ENCODE measurements at places on chromosomes 3 and 15.

DNA sequence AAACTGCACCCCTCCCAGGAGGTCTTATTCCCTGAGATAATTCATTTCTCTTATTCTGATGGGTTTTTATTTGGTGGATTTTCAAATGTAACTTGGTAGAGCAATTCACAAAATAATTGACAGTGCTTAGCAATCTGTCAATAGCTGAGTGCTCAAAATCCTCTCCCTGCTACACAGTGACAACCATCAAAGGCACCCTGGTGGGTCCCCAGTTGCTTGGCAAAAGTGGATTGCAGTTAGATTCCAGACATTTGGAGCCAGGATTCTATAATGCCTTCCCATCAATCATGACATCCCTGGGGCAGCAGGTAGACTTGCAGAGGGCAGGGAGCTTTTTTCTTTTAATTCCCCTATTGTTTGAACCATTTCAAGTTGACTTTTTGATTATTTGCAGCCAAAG, 59.0 kb downstream of the FHIT start:
- no peak for DNase-seq

DNA sequence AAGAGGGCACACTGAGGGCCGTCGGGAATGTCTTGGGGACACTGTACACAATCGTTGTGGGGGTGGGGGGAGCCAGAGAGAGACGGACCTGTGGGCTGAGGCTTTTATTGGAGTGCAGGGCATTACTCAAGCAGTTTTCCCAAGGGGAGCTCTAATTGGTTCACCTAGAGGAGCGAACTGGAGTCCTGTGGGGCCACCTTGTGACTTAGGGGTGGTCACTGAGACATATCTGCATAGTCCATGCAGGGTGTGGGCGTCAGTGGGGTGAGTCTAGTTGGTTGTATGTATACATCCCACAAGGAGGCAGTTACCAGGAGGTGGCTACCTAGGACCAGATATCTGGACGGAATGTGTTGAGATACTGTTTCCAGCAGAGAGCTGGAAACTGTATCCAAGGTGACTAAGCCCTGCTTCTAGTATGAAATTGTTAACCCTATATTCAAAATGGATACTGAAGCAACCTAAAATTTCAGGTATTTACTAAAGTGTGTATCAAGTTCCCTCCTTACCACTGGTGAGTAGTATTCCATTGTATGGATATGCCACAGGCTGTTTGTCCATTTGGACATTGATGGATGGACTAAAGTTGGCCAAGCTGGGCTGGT, 2.6 kb upstream of the PIGZ start:
- no peak for DNase-seq

DNA sequence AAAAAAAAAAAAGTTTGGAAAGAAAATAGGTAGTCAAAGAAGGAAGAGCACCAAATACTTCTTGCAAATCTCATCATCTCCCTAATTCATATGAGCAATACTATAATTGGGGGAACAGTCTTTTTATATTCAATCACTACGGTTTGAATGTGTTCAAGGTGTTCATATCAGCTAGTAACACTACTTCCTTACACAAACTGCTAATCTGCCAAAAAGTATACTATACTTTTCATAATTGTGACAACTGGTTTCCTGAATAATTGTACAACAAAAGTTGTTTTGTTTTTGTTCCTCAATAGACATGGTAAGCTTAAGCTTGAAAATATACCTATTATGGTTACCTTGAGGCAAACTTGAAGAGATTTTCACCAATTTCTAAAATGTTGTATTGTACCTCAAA, 12.1 kb downstream of the SETD2 start:
- DNase-seq, result no peak

DNA sequence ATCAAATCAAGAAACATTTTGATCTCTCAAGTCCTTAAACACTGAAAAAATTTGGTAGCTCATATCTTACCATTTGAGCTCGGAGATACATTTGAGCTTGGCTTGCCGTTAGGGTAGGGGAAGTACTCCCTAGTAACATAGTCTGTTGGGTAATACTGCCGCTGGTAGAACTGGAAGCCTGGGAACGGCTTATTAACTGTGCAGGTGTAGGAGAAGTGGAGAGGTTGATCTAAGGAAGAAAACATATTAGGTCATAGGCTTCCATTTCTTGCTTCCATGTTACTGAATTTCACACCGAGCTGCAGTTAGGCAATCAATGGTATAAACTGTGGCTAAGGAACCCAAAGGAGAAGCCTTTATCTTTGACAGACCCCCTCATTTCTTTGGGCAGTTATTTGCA, 32.5 kb downstream of the PHC3 start:
- no peak for DNase-seq

GRCh38 chr3:182135056-182135455, 423.3 kb downstream of the SOX2 start:
- DNase-seq, result no peak

- DNase-seq, result peak; percentile 62
These were observed 32.7 kb downstream of the TRANK1 start for GRCh38 chr3:36911990-36912804.

GRCh38 chr3:151214459-151214858, 11.4 kb upstream of the GPR171 start:
- DNase-seq, result no peak

DNA sequence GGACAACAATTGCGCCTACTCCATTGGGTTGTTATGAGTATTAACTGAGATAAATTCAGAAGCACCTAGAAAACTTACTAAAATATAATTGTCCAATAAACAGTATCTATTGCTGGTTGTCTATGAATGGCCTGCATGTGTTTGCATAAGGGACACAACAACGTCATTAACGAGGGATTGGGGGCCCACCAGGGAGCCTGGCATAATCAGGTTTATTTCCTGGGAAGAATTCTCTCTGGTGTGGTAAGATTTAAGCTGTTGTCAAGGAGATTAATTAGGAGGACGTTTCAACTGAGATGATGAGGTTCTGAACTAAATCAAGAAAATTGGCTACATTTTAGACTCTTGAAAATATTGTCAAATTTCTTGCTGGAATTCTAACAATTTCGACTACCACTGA, 176.1 kb upstream of the CDIN1 start:
- DNase-seq, result no peak

DNA sequence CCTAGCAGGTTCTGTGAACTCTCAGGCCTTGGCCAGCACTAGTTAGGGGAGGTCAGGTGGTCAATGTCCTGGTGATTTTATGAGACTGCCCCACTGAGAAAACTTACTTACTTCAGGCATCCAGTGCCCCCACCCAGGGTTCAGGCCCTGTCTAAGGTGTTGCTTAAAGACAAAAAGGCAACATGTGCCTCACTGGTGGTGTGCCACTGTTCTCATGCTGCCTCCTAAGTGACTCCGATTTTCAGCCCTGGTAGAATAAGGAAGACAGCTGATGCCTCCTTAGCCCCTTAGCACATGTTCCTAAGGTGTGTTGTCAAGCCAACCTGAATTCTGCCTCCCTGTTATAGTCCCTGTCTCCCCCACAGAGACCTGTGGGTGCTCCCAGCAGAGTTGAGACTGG, 5.3 kb downstream of the RBM15B start:
- no peak for DNase-seq

- DNase-seq, result no peak
These were observed 3.2 kb upstream of the FEM1B start for GRCh38 chr15:68274201-68274848.

GRCh38 chr15:68425428-68426060, 6.4 kb downstream of the ITGA11 start:
- no peak for DNase-seq

- no peak for DNase-seq
These were observed 967 bp upstream of the BNC1 start for GRCh38 chr15:83285284-83285978.

- DNase-seq, result no peak
These were observed 568.7 kb upstream of the BCHE start for GRCh38 chr3:166405896-166406295.

All from non-pigmented ciliary epithelial cell (primary cell).